Foreskin fibroblast (primary cell): ENCODE measurements at places on chromosomes 2 and 18.

- peak; percentile 73 for DNase-seq
Measured at GRCh38 chr18:68791801-68792200, 6.1 kb upstream of the CCDC102B start.

DNA sequence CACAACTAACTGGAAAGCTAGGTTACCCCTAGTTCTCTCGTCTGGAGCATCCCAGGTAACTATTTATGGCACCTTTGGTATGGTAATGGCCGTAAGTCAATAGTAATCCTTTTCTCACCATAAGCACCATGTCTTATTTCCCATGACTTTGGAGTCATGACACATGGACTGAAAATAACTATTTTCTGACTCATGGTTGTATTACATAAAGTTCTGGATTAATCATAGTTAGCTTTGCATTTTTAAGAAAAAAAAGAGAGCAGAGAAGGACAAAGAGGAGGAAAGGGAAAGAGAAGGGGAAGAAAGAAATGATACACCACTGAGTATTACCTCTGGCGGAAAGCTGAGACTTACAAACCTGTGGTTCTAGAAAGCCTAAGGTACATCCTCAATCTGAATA, 99.3 kb downstream of the BIN1 start:
- DNase-seq: peak; percentile 67

- peak; percentile 32 for DNase-seq
Measured at GRCh38 chr2:231781798-231782726, 980 bp upstream of the PDE6D start.

DNA sequence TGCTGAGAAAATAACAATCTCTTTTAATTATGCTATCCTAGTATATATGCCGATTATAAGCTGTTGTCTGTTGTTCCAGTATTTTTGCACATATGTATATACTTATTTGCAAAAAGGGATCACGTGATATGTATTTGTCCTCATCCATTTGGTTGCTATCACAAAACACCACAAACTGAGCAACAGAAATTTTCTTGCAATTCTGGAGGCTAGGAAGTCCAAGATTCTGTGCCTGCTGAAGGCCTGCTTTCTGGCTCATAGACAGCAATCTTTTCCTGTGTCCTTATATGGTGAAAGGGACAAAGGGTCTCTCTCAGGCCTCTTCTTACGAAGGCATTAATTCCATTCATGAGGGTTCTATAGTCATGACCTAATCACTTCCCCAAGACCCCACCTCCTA, 186.5 kb downstream of the LPIN1 start:
- no peak for DNase-seq

- DNase-seq: peak; percentile 21
Measured at GRCh38 chr2:71291398-71291797, 40.2 kb upstream of the ZNF638 start.

DNA sequence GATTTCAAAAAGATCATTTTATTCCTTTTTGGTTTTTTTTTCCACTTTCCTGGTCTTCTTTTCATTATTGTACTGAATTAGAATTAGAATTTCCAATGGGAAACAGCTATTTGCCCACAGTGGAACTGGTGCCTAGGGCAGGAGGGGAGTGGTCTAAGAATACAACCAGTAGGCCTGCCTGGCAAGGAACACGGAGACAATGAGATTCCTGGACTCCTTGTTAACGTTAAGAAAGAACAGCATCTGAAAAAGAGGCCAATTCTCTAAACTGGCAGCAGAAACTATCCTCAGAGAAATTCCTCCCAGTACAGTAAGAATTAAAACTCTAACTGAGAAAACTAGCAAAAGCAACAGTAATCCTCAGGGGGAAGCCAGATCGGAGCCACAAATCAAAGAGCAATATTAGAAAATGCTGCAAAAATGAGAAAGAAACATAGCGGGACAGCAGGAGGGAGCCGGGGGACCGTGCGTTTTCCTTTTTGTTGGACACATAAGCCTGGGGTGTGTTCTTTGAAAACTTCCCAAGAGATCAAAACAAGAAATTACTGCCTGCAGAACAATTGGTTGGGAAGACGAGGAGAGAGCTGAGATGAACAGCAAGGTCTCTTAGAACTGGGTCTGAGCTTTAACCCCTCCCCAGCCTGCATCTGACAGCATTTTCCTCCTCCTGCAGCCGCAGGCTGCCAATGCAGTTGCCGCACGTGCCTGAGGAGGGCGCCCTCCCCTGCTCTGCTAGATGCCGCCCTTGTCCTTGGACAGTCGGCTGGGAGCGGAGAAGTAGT, 776.0 kb downstream of the TSN start:
- no peak for DNase-seq

DNA sequence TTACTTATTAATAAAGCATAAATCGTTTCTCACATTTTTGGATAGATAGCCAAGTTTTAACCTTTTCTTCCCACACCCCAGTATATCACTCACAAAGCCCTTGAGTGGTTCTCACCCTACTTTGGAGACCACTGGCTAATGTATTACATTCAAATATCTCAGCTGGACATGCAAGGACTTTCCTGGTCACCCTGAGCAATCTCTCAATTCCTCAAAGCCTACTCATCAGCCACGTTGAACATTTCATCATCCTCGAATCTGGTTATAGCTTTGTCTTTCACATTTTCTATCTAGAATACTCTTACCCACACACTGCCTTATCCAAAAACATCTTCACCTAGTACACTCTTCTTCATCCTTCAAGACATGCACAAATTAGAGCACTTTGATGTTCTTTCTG, 71.1 kb upstream of the MAPRE2 start:
- DNase-seq: peak; percentile 78

GRCh38 chr2:207807516-207807915, 37.8 kb upstream of the FZD5 start:
- DNase-seq: no peak
